ENCODE measurements at places on chromosomes 6 and 20. TPM values are rescaled to one million over a fixed set of nuclear protein-coding genes. Genes with fewer than 3 reads are reported as not detected.
A peak's percentile ranks its signal among the peaks of the same experiment; 100 is the strongest.

DNA sequence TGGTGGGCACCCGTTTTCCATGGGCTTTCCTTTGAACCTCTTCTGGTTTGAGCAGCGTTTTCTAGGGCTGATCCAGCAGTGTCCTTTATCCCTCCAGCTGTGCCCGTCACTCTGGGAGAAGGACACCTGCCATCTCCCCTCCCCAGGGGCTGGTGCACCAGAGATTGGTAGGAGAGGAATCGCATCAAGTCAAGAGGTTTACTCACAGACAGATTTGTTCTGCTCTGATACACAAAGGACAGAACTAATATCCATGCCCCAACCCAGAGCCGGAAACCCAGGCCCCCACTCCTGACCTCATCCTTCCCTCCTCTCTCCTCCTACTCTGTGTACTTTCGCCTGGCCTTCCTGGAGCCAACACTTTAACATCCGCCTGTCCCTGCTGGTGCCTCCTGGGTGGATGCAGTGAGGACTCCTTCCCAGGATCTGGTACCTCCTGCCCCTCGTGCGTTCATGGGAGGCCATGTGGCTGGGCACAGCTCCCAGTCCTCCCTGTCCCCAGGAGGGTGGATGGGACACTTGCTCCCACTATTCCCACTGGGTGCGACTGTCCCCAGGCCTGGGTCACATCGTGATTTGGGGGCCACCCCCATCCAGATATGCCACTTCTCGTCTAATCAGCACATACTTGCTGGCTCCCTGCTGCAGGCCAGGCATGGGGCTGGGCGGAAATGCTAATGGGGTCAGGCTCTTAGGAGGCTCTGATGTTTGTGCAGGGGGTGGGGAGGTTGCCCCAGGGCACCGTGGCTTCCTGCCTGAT lies 286.3 kb downstream of the CDH4 start:
- DNase-seq: no peak

DNA sequence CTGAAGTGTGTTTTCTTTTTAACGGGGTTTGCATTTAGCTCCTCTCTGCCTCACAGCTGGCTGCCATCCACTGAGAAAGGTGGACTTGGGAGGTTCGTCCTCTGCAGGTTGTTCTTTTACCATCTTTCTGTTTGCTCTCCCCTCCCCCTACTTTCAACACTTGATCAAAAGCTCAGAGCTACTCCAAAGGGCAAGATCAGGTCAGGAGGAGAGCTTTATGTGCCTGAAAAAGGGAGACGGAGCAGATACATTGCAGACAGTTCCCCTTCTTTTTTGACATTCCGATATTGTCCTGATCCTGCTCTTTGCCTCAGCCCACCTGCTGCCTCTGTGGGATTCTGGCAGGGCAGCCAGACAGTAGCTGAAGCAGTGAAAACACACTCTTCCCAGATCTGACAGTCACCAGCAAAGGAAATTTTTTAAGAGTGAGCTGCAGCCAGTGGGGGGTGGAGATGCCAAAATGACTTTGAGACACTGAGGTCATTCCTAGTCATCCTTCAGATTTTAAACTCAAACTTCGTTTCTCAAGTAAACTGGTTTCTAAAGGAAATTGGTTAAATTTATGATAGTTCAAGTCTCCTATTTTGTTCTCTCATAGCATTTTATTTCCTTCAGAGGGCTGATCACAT lies 26.5 kb downstream of the SMLR1 start:
- peak; percentile 51 for DNase-seq

DNA sequence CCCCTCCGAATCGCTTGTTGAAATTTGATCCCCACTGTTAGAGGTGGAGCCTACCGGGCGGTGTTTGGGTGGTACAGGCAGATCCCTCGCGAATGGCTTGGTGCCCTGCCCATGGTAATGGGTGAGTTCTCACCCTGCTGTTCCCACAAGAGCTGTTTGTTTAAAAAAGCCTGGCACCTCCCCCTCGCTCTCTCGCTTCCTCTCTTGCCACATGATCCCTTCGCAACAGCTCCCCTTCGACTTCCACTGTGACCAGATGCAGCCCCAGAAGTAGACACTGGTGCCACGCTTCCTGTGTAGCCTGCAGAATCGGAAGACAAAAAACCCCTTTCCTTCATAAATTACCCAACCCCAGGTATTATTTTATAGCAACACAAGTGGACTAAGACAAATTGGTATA lies 292.2 kb upstream of the QKI start:
- no peak for DNase-seq

Gene KCNK5
- total RNA-seq: not detected

GRCh38 chr6:139126255-139126654 lies 8.6 kb upstream of the HECA start:
- DNase-seq: no peak
